Stimulated activated CD4-positive, alpha-beta T cell treated with anti-CD3 and anti-CD28 coated beads, TNF-alpha, amount 100 ng/mL, for 48 hours (primary cell): ENCODE measurements at places on chromosomes 1 and 21.

GRCh38 chr1:119380983-119381662 is 12.5 kb downstream of the HAO2 start:
- DNase-seq = no peak

DNA sequence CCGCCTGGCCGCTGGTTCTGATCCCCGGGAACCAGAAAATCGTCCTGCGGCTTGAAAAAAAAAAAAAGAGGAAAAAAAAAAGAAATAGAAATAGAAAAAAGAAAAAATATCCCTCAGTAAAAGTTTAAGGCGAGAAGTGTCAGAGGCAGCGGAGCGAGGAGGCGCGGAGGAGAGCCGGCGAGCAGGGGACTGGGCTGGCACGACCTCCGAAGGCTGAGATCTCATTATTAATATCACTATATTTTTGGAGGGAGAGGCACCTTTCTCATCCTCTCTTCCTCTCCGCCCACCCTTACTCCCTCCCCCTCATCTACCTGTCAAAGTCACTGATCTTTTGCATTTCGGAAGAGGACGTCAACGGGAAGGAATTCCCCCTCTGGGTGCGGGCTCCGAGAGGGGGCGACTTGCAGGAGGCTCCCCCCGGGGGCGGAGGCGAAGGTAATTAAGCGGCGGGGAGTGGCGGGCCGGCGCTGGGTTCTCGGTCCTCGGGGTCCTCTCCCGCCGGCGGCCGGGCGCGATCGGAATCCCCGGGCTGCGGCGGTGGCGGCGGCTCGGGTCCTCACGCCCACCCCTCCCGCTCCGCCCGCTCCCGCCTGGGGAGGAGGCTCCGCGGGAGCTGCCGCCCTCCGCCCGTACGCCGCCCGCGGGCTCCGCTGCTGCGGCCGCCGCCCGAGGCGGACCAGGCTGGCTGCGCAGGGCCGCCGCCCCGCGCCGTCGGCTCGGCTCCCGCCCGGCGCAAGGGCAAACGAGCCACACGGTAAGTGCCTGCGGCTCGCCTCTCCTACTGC is at the start of gene NTNG1:
NTNG1 (plus strand) TSS at position 337 of the 788 bp plus-strand sequence.
- DNase-seq = no peak

DNA sequence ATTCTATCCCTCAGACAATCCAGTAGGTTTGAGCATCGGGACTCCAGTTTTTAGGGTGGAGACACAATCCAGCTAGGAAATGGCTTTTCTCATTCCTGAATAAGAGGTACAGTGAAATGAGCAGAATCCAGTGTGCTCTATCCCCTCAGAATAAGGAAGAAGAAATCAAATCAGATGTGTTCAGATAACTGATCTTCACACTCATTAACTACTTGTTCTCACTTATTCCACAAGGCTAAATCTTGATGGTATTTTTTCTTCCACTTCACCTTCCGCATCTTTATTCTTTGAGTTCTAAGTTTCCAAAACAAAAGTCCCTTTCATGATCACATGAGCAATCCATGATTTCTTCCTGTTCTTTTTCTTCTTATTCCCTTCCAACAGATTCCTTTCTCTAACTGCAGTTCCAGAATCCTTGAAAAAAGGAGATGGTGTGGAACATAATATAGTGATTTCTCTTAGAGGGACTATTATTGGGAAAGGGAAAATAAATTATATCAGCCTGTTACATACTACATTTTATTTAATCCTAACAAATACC is 1.7 kb downstream of the SYT11 start:
- no peak for DNase-seq

DNA sequence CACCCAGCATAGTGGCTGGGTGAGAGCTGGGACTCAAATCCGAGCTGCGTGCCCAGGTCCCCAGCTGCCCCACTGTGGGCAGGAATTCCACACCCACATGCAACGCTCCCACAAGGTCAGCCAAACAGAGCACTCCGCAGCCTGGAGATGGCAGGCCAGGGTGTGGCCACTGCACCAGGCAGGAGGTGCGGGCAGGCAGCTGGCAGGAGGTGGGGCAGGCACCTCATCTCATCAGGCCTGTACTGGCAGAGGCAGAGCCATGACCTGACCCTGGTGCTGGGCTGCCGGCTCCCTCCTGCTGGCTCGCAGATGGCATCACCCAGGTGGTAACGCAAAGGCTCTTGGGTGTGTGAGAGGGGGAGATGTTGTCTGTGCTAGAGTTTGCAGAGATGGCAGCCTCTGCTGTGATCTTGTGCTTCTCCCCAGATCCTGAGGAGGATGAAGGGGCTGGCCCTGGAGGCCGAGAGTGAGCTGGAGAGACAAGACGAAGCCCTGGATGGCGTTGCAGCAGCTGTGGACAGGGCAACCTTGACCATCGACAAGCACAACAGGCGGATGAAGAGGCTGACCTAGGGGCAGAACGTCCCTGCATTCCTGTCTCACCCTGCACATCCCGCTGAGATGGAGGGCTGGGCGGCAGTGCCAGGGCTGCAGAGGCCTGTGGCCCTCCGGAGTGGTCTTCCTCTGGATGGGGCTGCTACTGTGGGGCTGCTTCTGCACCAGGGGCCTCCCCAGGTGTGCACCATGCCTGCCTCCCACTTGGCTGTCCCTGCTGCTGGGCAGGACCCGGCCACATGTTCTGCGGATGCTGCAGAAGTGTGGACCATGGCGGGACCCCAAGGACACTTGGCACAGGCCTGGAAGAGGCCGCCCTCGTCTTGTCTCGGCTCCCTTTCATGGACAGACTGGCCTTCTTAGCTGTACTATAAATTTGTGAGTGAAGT is 35.1 kb upstream of the PRSS38 start:
- DNase-seq = no peak

DNA sequence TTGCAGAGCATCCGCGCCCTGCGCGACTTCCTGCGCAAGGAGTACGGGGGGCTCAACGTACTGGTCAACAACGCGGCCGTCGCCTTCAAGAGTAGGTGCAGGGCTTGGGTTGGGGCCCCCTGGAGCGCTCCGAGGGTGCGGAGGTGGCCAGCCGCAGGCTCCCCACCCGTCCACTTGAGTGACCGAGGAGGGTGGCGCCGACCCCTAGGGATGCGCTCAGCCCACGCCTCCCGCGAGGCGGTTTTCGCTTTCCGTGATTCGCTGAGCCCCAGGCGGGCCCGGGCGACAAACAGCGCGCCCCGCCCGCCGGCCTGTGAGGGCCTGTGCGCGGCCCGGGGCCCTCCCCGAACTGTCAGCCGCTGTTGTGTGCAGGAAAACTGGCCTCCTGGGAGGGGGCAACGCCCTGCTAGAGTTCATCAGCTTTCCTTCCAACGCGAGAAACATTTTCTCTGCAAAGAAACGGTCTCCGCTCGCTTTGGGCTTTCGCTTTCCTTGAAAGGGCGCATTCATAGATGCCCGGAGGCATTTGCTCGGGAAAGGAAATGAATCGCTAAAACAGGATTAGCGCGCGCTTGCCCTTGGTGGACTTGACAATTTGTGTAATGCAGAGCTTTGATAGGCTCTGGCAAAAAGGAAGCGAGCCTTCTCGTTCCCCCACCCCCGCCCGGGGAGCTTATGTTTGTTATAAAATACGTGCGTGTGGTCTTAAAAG is 668 bp downstream of the CBR3 start:
- DNase-seq = peak; percentile 28

DNA sequence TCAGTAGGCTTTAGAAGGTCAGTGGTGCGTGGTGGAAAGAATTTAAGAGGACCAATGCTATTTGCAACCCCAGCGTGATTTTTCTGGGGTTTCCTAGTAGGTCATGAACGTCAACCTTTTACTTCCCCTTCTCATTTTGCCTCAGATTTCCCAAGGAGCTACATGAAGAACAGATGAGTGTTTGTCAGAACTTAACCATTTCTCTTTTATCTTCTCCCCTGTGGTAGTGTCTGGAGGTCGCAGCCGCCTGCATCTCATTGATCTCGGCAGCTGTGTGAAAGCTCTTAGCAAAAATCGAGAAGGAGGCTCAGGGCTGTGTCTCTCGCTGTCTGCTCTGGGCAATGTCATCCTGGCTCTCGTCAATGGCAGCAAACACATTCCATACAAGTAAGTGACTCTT is 491.1 kb downstream of the KIF26B start:
- no peak for DNase-seq

- DNase-seq = no peak
Observed at GRCh38 chr1:3921765-3922164, 21.7 kb upstream of the C1orf174 start.

DNA sequence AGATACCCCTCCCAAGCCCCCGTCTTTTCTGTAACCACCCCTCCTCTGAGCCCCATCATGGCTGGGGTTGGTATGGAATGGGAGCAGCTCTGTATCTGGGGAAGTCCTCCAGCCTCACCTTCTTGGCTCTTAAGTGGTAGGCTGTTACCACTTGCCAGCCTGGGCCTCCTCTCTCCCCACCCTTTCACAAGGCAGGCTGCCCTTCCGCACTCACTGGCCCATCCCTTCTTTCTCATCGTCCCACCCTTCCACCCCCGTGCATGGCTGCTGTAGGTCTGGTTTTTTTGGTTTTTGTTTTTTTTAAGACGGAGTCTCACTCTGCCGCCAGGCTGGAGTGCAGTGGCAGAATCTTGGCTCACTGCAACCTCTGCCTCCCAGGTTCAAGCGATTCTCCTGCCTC is 5.2 kb downstream of the CYB561D1 start:
- no peak for DNase-seq

- DNase-seq = no peak
Observed at GRCh38 chr1:116179419-116179818, 68.2 kb downstream of the MAB21L3 start.

GRCh38 chr1:4825800-4826450 is 171.5 kb downstream of the AJAP1 start:
- DNase-seq = no peak

DNA sequence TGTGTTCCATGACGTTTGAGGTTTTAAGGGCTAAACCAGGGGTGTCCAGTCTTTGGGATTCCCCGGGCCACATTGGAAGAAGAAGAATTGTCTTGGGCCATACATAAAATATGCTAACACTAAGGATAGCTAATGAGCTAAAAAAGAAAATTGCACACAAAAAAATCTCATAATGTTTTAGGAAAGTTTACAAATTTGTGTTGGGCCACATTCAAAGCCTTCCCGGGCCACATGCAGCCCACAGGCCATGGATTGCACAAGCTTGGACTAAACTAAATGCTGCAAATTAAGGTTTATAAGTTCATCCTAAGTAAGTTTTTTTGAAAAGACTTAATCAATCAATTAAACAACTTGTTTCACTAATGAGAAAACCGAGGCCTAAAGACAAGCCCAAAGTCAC is 21.9 kb downstream of the NIBAN1 start:
- DNase-seq = no peak

DNA sequence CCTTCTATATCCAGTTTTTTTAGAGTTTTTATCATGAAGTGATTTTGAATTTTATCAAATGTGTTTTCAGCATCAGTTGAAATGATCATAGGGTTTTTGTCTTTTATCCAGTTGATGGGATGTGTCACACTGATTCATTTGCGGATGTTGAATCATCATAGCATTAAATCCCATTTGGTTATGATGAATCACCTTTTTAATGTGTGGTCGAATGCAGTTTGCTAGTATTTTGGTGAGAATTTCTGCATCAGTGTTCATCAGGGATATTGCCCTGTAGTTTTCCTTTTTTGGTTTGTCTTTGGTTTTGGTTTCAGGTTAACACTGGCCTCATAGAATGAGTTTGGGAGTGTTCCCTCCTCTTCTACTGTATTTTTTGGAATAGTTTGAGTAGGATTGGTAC is 80.3 kb downstream of the DIRAS3 start:
- no peak for DNase-seq

GRCh38 chr1:95230768-95231191 is 3.2 kb upstream of the RWDD3 start:
- no peak for DNase-seq

DNA sequence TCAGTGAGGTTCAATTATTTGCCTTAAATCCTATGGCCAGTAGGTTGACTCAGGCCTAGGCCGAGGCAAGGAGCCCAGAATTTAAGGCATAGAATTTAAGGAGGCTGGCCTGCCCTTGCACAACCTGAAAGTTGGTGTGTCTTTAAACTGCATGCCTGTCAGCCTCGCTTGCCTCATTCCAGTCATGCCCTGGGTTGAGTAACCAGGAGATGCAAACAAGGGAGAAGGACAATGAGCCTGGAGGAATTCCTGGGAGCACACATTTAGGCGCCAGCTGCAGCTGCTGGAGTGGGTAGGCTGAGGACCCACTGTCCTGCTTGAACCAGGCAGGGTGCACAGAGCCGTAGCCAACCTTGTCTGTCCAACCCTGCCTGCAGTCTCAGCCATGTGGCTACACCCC is 11.7 kb downstream of the CD2 start:
- DNase-seq = no peak

DNA sequence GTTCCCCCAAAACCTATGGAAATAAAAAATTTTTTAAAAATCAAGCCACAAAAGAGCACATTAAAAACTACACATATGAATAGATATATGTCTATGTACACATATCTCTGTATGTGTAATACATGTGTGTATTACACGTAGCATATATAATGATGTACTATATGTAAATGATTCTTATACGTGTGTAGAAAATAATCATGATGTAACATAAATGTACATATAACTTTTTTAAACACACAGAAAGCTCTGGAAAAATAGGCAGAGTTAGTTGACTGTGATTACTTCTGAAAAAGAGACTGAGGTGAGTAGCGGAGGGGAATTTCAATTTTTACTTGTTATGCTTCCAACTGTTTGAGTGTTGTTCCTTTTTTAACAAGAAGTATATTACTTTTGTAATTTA is 405.0 kb downstream of the CAMTA1 start:
- no peak for DNase-seq

GRCh38 chr1:11198851-11199594 is 9.9 kb downstream of the ANGPTL7 start:
- no peak for DNase-seq

- peak; percentile 2 for DNase-seq
Observed at GRCh38 chr1:60281360-60281932, 207.9 kb upstream of the C1orf87 start.

GRCh38 chr1:114113411-114114184 is 40.1 kb downstream of the SYT6 start:
- DNase-seq = no peak

- DNase-seq = no peak
Observed at GRCh38 chr1:174090471-174090870, 68.3 kb upstream of the RC3H1 start.

- no peak for DNase-seq
Observed at GRCh38 chr1:243438146-243438545, 182.3 kb downstream of the SDCCAG8 start.

GRCh38 chr21:38396325-38396724 is 102.0 kb downstream of the ERG start:
- DNase-seq = no peak

GRCh38 chr1:54153535-54154439 is 987 bp upstream of the CDCP2 start:
- no peak for DNase-seq

DNA sequence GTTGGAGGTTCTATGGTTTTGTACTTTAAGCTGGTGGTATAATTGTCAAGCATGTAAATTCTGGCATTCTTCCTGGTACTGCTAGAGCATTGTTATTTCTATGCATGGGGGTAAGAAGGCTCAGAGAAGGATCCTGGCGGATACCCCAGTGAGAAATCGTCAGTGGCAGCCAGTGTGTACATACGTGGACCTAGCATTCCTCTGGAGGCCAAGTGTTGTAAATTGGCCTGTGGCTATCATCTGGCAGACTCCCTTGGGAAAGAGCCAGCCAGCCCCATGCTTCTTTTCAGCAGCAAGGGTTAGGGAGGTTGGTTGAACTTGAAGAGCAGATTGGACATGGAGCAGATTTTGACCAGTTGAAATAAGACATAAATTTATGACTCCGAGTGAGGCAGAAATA is 5.2 kb upstream of the AGO3 start:
- DNase-seq = no peak
